ENCODE measurements at places on chromosomes 4 and X. TPM values are rescaled to one million over a fixed set of nuclear protein-coding genes. Genes with fewer than 3 reads are reported as not detected.
A peak's percentile ranks its signal among the peaks of the same experiment; 100 is the strongest.

MAMLD1 gene
- 1.4 TPM for total RNA-seq

- H3K4me1 ChIP-seq = peaks cover under 1% of the 10 kb centered on the region
- peak; percentile 95 for DNase-seq
- no peaks in the 10 kb centered on the region for H3K36me3 ChIP-seq
- no peaks in the 10 kb centered on the region for H3K27me3 ChIP-seq
- H3K27ac ChIP-seq = no peak overlapping the region
Measured at GRCh38 chr4:80434238-80434637, 98.7 kb downstream of the CFAP299 start.

GRCh38 chrX:63058204-63058603 lies 292.9 kb downstream of the SPIN4 start:
- DNase-seq = no peak
- no peak overlapping the region for H3K4me3 ChIP-seq
- H3K27me3 ChIP-seq = no peaks in the 10 kb centered on the region

- H3K27ac ChIP-seq = no peak overlapping the region
- no peaks in the 10 kb centered on the region for H3K4me1 ChIP-seq
- H3K36me3 ChIP-seq = no peaks in the 10 kb centered on the region
- H3K4me3 ChIP-seq = no peak overlapping the region
- DNase-seq = no peak
Measured at GRCh38 chr4:154707877-154708276, 35.9 kb upstream of the LRAT start.

Data from IMR-90 (cell line).